ENCODE measurements at places on chromosomes 2 and 18.

- DNase-seq, result peak; percentile 63
Observed at GRCh38 chr2:78861546-78861945, 164.0 kb upstream of the REG3G start.

- no peak for DNase-seq
Observed at GRCh38 chr2:86400321-86400720, 40.9 kb upstream of the KDM3A start.

DNA sequence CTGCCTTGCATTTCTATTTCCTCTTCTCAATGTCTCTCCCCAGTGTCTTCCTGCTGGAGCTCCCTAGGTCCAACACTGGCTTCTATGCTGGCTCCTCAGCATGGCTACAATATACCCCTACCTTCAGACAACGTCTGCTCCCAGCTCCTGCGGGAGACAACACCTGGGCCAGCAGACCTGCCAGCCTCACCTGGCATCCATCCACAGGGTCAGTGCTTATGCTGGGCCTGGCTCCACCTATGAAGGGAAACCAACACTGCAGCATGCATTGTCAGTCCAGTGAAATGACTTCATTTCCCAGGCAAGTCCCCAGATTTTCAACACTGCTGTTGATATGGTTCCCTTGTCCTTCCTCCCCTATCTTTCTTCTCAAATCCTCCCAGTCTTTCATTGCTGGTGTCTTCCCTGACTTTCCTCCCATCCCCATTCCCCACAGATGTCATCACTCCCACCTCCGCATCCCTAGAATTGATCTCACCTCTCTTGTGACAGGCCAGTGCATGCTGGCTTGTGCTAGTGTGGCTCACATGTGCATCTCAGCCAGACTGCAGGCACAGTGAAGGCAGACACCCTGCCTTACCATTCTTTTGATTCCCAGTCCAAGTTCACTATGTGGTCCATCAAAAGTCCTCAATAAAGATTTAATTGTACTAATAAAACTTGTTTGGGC, 98.0 kb downstream of the MYO5B start:
- no peak for DNase-seq

GRCh38 chr2:220674033-220674432, 898.1 kb downstream of the EPHA4 start:
- no peak for DNase-seq

GRCh38 chr2:27527182-27527581, 30.5 kb downstream of the GCKR start:
- DNase-seq, result no peak

GRCh38 chr2:27016801-27017325, 15.9 kb upstream of the TMEM214 start:
- peak; percentile 92 for DNase-seq

- DNase-seq, result peak; percentile 21
Observed at GRCh38 chr2:20103530-20103929, 52.1 kb upstream of the LAPTM4A start.

All from NCI-H82 (cell line).